GM04503 (cell line): ENCODE measurements at places on chromosomes 13 and 19.

DNA sequence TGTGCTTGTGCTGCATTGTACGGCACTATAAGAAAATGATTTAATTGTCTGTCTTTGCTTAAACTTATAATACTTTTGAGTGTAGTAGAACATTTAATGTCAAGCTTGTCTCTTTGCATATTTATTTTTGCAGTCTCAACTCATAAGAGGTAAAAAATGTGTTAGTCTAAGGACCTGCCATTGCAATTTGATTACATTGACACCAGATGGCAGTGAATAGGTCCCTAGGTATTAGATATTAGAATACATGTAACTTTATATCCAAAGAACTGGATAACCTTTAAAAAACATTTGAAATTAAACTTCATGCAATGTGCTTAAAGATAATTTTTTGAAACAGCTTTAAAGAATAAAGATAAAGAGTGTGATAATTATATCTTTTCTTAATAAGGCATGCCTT is 1421.3 kb downstream of the OLFM4 start:
- DNase-seq: no peak

- DNase-seq: no peak
Measured at GRCh38 chr19:3605770-3606169, 905 bp downstream of the TBXA2R start.

DNA sequence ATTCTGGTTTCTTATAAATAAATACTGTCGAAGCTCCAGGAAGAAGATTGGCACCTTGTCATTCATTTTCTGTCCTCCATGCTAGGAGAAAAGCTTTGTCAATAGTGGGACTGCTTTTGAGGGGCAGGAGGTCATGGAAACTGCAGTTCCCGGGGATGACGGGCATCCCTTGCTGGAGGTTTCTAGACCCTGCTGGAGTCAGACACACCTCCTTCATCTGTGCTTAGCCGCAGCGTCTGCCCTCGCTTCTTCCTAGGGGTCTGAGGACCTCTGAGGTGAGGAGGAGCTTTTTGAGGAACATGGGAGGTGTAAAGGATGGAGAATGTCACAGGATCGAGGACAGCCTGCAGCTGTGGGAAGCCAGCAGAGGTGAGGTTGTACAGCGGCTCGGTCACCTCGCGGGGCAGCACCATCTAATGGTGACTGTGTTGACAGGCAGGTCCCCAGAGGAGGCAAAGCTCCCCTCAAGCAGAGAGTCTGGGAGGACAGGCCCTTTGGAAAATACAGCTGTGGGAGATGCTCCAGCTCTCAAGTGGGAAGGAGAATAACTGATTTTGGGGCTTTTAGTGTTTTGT is 172.7 kb upstream of the RNF113B start:
- no peak for DNase-seq

DNA sequence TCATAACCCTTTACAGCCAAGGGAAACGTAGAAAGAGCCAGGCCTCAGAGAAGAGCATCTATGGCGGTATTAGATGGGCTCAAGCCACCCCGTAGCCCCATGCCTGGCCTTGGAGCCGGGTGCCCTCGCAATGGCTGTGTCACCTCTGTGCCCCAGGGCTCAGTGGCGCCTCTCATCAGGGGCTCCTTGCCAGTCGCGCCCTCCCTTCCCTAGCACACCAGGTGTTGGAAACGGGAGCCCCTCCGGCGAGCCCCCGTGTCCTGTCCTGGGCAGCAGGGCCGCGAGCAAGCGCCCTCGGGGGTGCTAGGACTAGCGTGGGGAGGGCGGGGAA is 453 bp downstream of the ZNF256 start:
- DNase-seq: no peak

DNA sequence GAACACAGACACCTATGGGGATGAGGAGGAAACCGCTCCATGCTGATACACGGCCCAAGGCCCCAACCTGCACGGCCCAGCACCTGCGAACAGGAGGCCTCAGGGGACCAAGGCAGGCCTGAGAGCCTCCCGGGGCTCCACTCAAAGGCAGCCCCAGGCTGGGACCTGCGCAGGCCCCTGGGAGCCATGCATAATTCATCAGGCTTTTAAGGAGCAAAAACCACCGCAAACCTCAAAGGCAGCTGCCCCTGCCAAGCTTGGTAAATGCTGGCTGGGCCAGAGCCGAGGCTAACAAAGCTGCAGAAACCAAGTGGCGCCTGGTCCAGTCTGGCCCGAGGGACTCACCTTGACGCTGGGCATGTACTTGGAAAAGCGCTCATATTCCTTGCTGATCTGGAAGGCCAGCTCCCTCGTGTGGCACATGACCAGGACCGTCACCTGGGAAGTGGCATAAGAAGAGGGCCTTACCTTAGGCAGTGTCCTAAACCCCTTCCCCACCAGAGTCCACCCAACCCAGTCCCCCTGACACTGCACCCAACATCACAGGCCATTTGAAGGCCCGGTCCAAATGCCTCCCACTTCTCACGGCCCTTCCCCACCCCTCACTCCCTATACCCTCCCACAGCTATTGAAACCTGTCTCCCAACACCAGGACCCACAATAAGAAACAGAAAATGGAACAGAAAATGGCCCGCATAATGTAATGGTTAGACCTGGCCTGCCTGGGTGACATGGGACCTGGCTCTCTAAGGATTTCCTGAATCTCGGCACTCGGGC is 7.8 kb downstream of the DDX39A start:
- DNase-seq: no peak

- DNase-seq: no peak
Measured at GRCh38 chr13:74077375-74077774, 56.8 kb downstream of the KLF12 start.

DNA sequence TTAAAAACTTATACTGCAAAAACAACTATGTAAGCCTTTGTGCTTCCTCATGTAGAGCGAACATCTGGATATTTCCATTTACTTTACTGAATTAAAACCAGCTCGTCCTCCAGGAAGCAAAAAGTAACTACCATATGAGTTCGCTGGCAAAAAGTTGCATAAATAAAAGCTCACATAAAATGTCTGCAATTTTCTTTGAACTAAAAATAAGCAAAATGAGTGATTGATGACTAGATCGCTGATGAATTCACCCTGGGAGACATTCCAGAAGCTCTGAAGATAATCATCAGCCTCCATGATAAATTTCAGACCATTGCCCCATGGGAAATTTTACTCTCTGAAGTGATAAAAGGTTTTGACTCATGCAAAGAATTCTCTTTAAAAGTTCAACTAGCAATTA is 67.3 kb upstream of the SACS start:
- peak; percentile 97 for DNase-seq

DNA sequence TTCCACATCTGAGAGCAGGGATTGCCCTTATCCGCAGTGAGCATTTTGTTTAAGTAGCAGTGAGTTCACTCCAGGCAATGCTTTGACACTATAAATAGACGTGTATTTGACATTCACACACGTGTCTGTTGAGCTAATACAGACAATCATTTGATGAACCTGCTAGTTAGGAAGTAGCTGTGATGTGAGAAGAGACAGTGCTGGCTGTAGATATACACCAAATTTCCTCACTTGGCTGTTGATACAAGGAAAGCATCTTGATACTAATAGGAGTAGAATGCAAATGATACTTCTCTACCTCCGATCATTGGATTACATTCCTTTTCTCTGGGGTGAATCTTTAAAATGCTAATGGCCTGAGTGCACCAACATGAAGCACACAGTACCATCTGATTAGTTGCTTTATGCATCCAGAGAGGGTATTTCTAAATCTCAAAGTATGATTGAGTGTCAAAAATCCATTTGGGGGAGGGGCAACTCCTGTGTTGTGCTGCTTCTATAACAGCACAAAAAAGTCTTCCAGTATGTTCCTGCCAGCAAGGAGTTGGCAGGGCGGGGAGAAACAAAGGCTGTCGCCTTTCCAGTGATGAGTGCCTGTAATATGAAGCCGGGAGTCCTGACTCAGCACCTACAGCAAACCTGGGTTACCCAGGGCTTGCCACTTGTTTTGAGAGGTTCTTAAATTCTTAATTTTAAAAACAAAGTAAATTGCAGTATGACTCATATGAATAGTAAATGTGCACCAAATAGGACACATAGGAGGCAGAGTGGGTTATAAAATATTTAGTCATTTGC is 7.0 kb downstream of the CUL4A start:
- DNase-seq: no peak

- DNase-seq: no peak
Measured at GRCh38 chr19:2850256-2850925, 9.1 kb downstream of the ZNF555 start.

- DNase-seq: no peak
Measured at GRCh38 chr13:96781141-96781540, 213.1 kb downstream of the OXGR1 start.

GRCh38 chr13:24123761-24124160 is 36.8 kb upstream of the SPATA13 start:
- DNase-seq: no peak

DNA sequence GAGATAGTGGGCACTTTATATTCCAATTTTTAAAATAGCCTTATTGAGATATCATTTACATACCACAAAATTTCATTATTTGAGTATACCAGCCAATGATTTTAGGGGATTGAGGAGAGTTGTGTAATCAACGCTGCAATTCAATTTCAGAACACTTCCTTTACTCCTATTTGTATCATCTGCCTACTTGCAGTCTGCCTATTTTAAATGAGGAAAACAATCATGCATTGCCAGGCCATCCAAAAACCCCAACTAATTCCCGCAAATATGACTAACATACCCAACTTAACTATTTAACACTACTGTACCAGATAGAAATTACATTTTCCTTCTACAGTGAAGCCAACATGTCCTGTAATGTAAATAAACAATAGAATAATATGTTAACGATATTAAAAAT is 26.7 kb downstream of the CAB39L start:
- no peak for DNase-seq

DNA sequence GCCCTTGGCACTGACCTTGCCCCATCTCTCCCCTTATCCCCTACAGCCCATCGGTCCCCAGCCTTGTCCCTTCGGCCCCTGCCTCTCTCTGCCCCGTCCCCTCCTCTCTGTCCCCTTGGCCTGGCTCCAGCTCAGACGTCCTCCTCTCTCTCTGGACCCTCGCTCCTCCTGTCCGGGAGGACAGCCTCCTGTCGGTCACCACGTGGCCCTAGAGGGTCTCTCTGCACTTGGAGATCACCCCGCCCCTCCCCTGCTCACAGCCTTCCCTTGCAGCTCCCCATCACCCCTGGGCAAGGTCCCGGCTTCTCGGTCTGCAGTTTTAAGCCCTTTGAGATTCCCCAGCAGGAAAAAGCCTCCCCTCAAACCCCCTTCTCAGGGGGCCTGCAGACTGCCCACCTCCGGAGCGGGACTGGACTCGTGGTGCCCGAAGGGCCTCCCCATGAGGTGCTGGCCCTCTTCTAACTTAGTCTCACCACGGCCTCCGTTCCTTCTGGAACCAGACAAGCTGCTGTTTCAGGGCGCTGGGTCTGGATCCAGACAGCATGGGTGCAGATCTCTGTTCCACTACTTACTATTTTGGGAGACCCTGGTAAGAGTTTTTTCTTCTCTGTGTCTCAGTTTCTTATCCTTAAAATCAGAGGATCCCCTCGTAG is 3.3 kb upstream of the KLK15 start:
- no peak for DNase-seq

GRCh38 chr13:66655847-66656454 is 574.2 kb downstream of the PCDH9 start:
- DNase-seq: no peak

DNA sequence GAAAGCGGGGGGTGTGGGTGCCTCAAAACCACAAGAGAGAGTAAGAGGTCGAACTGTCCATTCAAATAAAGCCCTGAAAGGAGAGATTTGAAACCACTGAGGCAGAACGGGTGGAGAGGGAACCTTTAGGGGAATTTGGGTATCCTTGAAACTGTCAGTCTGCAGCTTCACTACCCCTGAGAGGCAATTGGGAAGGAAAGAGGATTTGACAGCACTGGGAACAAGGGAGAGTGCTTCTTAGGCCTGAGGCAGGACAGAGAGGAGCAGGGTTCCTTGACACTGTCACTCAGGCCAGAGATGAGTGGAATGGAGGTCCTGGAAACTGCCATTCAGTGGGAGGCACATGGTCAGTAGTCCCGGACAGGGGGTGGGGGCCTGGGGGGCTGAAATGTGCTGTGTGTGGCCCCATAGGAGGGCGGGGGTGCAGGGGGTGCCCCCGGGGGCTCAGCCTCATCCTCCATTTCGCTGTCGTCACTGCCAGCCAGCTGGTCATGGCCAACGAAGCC is 5.0 kb downstream of the GFY start:
- no peak for DNase-seq

GRCh38 chr13:60869941-60870613 is 473.1 kb downstream of the TDRD3 start:
- no peak for DNase-seq

DNA sequence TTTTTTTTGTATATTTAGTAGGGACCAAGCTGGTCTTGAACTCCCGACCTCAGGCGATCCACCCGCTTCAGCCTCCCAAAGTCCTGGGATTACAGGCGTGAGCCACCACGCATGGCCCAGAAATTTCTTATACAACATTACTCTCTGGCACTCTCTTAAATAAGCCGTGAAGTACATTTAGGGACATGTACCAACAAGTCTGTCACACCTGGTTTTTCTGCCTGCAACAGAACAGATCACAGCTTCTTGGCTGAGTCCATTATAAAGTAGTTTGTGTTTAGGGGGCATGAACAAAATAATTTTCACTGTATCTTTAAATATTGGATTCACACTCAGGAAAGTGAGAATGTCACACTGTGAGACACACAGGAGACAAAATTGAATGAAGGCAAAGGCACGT is 1567.3 kb downstream of the SLITRK5 start:
- no peak for DNase-seq

- no peak for DNase-seq
Measured at GRCh38 chr19:681029-682019, 5.1 kb downstream of the FSTL3 start.

DNA sequence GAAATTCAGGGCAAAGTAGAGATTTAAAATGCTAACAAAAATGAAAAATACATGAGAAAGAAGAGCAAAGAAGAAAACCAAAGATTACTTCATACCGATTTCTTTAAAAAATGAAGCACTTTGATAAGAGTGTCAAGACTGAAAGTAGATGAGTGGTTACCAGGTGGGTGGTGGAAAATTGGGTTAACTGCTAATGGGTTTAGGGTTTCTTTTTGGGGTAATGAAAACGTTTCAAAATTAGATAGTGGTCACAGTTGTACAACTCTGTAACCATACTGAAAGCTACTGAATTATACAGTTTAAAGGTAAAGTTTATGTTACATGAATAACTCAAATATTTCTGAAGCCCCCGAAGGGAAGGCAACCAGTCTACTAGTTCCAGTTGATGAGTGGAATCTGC is 179.4 kb downstream of the NDFIP2 start:
- no peak for DNase-seq

GRCh38 chr19:12940897-12941296 is 2.5 kb downstream of the CALR start:
- DNase-seq: no peak
